Dermis blood vessel endothelial cell (primary cell): ENCODE measurements at places on chromosomes 7 and 10.

DNA sequence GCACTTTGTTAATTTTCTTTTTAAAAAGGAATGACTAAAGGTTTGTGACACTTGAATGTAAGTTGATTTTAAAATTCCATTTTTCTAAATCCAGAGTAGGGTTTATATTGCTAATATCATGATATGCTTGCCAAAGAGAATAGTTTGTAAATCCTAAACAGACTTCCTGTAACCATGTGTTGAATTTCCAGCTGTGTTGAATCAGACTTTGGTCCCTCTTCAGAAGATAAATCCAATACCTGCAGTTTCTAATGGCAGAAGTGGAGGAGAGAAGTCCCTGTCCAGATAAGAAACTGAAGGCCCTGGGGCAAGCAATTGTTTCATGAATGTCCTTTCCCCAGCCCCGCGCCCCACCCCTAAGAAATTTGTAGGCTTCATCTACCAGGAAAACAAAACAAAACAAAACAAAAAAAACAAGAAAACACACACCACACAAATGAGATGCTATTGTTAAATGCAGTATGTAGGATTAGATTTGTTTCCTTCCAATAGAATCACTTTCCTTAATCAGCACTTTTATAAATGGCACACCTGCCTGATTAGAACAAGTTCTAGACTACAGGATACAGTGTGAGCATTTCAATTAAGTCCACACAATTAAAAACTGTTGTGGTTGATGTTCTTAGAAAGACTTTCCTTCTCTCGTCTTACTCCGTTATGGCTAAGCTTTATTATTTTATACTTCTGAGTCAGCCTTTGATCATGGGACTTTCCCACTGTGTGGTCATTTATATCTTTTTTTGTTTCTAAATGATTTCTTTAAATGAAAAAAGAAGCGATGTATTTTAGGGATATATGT lies 122.8 kb downstream of the KAT6B start:
- DNase-seq, result no peak

DNA sequence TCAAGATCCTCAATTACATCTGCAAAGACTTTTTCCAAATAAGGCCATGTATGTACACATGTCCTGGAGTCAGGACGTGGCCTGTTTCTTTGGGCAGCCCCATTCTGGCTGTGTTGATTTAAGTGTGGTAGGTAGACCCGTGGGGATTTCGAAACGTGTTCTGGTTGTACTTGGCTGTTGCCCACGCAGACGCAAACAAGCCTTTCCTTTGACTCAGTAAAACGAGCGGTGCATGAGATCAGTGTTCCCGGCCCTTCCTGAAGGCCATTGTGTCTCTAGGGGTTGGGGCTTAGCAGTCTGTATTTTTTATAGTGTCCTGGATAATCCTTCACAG lies 64.8 kb upstream of the DNAJB6 start:
- DNase-seq, result peak; percentile 92

- DNase-seq, result no peak
Observed at GRCh38 chr7:70031245-70031644, 433.0 kb downstream of the AUTS2 start.

DNA sequence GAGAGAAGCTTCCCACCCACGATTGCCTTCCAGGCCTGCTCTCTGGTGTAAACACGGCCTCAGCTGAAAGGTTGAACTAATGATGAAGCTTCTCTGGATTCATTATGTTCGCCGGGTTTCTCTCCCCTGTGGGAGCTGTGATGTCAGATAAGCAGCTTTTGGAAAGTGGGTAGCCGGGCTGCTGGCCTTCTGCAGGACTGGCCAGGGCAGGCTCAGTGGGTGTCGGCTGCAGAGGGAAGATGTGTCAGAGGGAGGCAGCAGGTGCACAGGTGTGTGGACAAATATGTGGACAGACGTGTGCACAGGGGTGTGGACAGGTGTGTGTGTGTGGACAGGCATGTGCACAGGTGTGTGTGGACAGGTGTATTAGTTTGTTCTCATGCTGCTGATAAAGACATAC lies 28.5 kb upstream of the PSMG3 start:
- no peak for DNase-seq
